Caudate nucleus (tissue), 63 donors: ENCODE measurements at places on chromosomes 7 and 10.

GRCh38 chr7:46680147-46680546 lies 759.1 kb upstream of the IGFBP3 start:
- DNase-seq: no peak

GRCh38 chr7:158760936-158761335 lies 56.3 kb upstream of the NCAPG2 start:
- DNase-seq: no peak

DNA sequence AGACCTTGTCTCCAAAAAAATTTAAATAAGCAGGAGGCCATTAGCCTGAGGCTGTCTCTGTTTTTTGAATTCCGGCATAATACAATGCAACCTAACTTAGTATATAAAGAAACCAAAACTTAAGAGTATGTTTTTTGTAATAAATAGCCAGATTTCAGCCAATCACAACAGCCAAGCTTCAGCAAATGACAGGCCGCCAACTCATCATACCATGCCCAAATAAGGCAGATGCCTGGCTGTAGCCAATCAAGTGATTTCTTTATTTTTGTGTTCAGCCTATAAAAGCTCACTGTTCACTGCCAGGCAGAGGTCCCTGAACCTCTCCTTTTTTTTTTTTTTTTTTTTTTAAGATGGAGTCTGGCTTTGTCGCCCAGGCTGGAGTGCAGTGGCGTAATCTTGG lies 12.7 kb upstream of the PURB start:
- DNase-seq: no peak

- no peak for DNase-seq
These were observed 48.8 kb downstream of the SDHAF3 start for GRCh38 chr7:97166308-97166707.

DNA sequence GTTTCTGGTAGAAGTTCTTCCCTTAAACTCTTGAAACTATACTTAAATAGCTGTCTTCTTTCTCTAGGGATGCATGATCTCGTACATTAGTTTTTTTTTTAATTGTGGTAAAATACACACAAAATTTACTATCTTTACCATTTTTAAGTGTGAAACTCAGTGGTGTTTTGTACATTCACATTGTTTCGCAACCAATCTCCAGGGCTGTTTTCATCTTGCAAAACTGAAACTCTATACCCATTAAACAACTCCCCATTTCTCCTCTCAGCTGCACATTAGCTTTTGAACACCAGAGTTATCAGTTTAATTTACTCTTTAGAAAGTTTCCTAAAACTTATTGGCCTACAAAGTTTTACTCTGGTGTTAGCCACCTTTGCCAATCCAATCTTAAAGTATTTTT lies 45.5 kb upstream of the PRKAR2B start:
- no peak for DNase-seq

- DNase-seq: no peak
These were observed 79.0 kb upstream of the TMEM168 start for GRCh38 chr7:112869111-112869774.

DNA sequence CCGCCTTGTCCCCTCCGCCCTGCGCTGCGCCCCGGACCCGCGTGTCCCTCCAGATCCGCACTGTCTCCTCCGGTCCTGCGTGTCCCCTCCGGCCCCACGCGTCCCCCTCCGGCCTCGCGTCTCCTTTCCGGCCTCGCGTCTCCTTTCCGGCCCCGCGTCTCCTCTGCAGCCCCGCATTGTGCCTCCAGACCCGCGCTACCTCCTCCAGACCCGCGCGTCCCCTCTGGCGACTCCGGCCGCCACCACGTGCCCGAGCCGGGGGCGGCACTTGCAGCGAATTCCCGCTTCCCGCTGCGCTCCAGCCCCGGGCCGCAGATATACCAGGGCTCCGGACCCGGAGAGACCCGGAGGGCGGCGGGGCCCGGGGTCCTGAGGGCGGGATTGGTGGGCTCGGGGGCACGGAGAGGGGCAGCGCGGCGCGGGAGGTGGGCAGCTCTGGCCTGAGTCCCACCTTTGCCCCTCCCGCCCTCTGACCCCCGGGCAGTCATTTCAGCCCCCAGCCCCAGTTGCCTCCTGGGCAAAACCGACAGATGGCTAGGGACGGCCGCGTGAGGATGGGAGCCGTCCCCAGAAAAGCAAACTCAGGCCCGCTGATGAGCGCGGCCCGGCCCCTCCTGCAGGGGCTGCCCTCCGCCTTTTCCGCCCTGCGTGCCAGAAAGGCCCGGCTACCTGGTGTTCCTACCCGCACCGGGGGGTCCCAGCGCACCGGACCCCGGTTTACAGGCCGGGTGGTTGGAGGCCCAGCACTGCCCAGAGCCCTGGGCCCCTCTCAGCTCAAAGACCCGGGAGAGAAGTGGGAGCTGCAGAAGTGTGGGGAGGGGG lies 56.5 kb downstream of the RBM17 start:
- no peak for DNase-seq

DNA sequence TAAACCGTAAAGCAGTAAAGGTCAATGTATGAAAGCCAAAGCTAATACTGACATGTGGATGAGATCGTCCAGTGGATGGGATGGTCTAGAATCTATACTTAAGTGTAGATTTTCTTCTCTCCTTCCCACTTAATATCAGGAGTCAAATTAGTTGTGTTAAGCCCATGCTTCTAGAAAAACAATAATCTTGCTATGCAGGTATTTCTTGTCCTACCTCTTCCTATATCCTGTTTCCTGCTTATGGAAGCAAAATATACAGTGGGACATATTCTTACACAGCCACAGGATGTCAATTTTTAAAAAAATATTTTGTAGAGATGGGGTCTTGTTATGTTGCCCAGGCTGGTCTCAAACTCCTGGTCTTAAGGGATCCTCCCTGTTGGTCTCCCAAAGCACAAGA lies 27.5 kb downstream of the CPEB3 start:
- DNase-seq: no peak

GRCh38 chr7:73778801-73779389 lies 8.8 kb upstream of the CLDN3 start:
- DNase-seq: no peak

- DNase-seq: no peak
These were observed 63.8 kb downstream of the PAPSS2 start for GRCh38 chr10:87723500-87723899.

GRCh38 chr7:33129806-33130153 lies 416 bp downstream of the BBS9 start:
- no peak for DNase-seq

DNA sequence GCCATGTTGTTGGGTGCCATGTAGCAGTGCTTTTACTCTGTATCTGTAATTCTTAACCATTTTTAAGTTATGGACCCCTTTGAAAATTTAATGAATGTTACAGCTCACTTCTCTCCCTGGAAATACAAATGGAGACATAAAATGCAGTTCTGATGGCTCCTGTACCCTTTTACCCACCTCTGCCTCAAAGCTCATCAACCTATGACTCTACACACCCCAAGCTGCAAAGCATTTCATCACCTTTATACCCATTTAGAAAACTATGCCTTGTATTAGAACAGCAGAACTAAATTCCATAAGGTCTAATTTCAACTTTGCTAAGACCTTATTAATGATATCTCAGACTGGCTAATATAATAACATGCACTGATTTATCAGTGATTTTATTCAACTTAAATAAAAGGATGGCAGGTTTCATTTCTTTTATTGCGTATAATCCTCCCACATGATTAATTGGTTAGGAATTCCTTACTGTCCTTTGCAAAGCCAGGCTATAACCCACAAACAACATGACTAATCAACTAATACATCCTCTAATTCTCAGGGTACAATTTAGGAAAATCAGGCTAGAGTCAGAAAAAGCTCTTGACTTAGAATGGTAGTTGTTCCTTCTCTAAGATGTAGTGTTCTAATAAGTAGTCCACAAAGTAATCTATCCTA lies 68.1 kb downstream of the CPEB3 start:
- no peak for DNase-seq

GRCh38 chr10:71921324-71922027 lies 42.7 kb upstream of the CHST3 start:
- no peak for DNase-seq

GRCh38 chr10:91164520-91165065 lies 55.9 kb upstream of the PCGF5 start:
- no peak for DNase-seq

GRCh38 chr7:98174334-98175259 lies 36.6 kb upstream of the BHLHA15 start:
- DNase-seq: no peak

DNA sequence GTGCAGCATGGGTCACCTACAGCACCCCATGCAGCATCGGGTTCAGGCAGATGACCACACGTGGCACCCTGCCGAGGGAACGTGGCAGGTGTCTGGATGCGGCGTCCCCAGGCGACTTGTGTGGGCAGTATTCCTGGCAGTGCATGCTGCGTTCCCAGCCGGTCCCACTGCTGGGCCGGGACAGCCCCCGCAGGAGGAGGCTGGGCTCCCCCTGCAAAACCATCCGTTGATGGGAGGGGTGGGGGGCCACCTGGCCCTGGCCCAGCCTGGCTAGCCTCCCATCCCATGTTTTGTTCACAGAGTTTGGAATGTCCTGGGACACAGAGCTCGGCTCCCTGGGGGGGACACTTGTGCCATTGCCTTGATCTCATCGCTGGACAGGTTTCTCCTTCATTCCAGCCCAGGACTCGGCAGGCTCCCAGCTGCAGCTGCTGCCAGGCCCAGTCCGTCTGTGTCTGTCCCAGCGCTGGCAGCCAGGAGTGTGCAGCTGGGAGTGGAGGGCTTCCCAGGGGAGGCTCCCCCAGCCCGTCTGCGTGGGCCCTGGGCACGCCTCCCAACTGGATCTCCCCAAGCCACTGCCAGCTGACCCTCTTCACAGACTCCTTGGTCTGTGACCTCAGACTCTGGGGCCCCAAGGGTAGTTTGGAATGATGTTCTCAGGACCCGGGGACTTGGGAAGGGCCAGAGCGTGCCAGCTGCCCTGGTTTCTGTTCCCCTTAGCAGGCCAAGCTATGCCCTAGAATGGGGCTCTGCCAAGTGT lies 32.6 kb downstream of the TMEM270 start:
- no peak for DNase-seq

DNA sequence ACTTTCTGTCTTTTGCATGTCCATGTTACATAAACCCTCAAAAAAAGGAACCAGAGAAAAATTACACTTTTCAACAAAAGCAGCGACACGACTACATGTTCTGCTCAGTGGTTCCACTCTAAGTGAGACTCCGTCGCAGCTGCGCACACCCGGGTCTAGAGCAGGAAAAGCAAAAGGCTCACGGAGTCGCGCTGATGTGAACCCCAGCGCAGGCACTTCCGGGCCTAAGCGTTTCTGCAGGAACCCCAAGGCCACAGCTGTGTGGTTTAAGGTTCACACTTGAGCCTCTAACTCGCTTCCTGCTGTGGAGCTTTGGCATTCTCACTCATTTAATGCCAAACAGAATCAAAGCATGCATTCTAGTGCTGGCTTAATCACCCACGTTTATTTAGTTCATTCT lies 240.3 kb downstream of the DNAJB6 start:
- no peak for DNase-seq

GRCh38 chr7:46003896-46004875 lies 83.1 kb upstream of the IGFBP3 start:
- no peak for DNase-seq

GRCh38 chr10:101393378-101393777 lies 39.4 kb downstream of the BTRC start:
- no peak for DNase-seq

- no peak for DNase-seq
These were observed 14.4 kb upstream of the UTF1 start for GRCh38 chr10:133215586-133215985.

DNA sequence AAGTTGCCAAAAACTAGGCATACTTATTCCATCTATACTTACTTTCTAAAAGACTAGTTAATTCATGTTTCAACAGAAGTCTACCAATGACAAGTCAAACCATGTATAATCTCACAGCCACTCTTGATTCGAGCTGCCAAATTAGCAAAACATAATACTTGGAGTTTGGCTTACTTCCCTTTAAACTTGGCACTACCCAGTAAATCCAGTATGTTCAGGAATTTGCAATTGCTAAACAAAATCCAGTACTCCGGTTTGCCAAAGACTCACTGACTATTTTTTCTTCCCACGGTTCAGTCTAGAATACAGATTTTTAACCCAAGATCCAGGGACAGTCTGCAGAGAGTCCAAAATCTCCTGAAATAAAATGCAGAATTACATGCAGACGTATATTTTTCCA lies 4.6 kb downstream of the OAT start:
- no peak for DNase-seq
